ENCODE measurements at places on chromosomes 6 and 20. TPM values are rescaled to one million over a fixed set of nuclear protein-coding genes. Genes with fewer than 3 reads are reported as not detected.

DNA sequence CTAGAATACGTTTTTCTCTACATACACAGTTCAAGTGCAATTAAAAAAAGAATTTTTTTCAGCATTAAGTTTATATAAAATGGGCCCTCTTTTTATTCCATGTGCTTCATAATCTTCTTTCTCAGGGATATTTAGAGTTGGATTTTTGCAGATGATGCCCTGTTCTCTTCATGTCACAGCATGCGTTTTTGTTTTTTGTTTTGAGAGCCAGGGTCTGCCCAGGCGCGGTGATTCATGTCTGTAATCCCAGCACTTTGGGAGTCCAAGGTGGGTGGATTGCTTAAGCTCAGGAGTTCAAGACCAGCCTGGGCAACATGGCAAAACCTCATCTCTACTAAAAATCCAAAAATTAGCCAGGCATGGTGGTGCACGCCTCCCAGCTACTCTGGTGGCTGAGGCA, 82.9 kb upstream of the PRND start:
- no peak for DNase-seq

DNA sequence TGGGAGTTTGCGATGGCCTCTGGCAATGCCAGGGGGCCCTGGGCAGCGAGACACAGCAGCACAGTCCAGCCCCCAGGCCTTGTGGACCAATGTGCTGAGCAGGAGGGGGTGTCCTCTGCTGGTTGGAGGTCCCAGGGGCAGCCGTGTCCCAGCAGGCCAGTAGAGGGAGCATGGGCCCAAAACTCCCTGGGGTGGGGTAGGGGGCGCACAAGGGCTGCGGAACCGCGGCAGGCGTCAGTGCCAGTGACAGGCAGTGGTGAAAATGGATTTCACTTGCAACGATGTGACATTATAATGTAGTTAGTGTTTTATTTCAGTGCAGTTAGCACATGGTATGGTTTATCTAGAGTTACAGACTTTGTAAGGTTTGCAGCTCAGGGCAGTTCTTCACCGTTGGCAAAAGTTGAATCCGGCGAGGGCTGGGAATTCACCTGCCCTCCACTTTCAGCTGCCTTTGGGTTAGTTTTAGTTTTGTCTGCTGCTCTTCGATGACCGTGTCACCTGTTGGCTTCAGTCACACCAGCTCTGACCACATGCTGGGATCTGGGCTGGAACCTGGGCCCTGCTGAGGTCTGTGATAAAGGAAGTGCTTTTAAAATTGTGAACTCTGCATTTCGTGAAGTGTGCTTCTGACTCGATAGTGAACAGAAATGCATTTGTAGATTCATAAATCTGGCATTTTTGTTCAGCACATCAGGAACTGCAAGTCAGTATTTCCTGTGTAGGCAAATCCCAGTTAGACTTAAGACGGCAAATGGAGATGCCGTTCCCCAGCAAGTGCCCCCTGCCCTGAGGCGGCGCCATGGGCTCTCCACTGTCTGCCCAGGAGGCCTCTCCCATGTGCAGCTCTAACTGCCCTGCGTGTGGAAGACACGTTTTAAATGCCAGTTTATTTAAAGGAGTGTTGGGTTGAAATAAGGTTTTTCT, 46.8 kb downstream of the PYGB start:
- peak; percentile 84 for DNase-seq

DNA sequence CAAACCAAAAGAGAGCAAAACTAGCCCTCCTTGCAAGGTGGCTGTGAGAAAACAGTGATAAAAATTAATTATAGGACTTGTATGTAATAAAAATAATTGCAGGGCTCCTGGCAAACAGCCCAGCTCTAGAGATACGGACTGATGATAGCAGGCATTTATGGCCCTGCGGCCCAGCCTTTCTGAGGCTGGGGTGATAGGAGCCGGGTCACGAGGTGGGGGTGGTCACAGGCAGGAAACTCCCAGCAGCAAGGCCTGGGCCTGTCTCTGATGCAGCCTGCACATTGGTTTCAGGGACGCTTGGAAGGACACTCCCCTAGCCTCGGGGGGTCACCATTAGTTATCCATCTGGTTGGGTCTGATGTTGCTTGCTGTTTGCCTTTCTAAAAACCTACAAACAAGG, 18.7 kb upstream of the TTPAL start:
- no peak for DNase-seq

- no peak for DNase-seq
Observed at GRCh38 chr20:62557462-62557861, 81.7 kb upstream of the GATA5 start.

DNA sequence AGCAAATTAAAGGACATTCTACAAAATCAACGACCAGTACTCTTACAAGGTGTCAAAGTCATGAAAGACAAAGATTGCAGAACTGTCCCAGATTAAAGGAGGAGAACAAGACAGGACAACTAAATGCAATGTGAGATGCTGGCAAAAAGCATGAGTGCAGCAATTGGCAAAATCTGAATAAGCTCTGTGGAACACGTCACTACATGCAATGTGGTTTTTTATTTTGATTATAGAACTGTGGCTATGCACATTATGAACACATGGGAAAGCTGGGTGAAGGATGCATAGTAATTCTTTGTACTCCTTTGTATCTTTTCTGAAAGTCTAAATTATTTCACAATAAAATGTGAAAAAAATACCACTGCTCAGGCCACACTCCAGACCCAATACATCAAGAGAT, 509.4 kb downstream of the KIF16B start:
- no peak for DNase-seq

DNA sequence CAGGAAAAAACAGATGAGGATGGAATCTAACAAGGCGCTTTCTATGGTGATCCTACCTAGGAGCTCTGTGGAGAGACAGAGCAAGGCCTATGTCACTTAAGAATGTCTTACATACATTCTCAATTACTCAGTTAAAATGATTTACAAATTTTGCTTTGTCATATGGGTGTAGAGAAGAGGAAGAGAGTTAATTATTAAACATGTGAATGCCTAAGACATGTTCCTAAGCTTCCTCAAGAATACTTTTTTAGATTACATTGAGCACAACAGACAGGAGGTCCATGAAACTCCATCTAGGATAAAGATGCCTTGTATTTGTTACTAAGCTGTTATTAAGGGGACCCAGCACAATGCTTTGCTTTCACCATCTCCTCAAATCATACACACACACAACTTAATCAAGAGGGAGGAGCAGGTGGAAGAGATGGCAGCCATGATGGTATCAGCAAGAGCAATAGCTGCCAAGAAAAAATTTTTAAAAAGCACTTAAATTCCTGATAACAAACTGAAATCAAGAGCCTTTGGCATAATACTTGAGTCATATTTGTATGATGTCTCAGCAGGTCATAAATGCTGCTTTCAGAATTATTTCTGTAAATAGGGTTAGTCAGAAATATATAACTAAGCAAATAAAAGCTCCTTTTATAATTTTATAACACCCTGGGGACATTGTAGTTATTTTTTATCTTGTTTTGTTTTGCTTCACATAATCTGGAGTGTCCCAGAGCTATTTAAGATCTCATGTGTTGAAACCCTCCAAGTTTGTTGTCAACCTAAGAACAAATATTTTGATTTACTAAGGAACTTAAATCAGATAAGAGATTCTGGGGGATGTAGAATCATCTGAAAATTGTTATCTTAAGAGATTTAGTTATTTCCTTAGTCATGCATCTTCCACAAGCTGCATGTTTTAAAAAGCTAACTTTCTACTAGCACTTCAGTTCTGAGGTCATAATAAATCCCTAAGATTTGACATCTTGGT, 70.0 kb upstream of the CD2AP start:
- DNase-seq: no peak

GRCh38 chr6:87124074-87124473, 29.2 kb upstream of the CGA start:
- DNase-seq: no peak

DNA sequence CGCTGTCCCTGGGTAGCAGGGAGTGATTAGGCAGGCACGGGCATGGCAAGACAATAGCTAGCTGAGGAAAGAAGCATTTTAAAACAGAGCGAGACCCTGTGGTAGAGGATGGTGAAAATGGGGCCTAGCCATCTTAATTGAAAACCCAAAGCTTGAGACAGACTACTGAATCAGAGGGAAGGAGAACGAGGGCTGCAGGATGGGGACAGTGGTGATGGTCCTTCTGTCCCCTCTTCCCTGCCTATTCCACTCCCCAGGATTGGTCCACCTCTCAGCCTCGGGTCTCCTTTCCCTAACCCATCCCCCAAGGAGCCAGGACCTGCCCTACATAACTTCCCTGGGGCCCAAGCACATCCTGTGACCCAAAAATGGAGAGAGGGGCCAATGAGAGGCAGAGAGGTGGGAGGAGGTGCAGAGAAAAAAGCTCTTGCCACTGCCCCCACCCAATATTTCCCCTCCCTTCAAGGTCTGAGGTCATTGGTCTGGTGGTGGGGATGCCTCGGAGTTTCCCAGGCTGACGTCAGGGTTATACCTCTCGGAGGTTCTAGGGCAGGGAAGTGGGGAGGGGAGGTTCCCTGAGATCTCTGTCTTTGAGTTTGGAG, 884 bp upstream of the CUTA start:
- no peak for DNase-seq

- no peak for DNase-seq
Observed at GRCh38 chr6:155882527-155883333, 427.1 kb upstream of the NOX3 start.

DNA sequence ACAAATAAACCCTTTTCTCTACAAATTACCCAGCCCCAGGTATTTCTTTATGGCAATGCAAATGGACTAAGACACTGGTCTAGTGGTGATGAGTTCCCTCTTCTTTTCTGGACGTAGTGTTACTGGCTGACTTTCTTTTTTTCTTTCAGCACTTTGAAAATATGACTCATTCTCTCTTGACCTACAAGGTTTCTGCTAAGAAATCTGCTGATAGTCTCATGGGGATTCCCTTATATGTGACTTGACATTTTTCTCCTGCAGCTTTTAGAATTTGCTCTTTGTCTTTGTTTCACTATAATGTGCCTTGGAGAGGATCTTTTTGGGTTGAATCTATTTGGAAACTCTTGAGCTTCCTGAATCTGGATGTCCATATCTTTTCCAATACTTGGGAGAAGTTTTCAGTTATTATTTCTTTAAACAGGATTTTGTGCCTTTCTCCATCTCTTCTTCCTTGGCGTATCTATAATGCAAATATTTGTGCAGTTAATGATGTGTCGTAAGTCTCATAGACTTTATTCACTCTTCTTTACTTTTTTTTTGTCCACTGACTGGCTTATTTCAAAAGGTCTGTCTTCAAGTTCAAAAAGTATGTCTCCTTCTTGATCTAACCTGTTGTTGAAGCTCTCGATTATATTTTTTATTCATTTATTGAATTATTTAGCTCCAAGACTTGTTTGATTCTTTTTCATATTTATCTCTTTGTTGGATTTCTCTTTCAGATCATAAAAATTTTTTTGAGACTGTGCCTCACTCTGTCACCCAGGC, 42.2 kb upstream of the TPD52L1 start:
- DNase-seq: no peak

DNA sequence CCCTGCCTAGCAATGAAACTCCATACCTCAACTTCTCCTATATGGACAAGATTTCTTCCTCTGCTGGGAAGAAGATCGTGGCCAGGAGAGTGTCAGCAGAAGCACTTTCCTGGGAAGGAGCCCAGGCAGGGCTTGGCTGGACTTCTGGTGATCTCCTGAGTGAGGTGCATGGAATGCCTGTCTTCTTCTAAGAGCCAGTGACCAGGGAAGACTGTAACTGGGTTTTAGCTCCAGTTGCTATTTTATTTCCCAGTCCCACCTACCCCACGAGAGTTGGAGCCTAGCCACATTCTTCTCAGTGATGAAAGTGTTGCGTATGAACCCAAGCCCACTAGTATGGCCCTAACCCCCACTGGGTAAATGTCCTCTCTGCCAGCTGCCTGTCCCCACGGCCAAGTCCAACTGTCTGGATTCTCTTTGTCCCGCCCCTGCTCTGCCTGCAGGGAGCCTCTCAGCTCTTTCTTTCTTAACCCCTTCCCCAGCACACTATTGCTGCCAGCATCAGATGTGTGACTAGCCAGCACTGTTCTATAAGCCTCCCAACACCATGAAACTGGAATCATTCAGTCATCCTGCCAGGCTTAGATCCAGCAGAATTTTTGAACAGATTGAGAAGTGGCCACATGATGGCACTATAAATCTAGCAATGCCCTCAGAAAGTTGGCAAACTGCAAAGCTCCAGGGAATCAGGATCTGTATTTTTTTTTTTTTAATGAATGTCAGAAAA, 69.8 kb upstream of the FAM184A start:
- peak; percentile 57 for DNase-seq

DNA sequence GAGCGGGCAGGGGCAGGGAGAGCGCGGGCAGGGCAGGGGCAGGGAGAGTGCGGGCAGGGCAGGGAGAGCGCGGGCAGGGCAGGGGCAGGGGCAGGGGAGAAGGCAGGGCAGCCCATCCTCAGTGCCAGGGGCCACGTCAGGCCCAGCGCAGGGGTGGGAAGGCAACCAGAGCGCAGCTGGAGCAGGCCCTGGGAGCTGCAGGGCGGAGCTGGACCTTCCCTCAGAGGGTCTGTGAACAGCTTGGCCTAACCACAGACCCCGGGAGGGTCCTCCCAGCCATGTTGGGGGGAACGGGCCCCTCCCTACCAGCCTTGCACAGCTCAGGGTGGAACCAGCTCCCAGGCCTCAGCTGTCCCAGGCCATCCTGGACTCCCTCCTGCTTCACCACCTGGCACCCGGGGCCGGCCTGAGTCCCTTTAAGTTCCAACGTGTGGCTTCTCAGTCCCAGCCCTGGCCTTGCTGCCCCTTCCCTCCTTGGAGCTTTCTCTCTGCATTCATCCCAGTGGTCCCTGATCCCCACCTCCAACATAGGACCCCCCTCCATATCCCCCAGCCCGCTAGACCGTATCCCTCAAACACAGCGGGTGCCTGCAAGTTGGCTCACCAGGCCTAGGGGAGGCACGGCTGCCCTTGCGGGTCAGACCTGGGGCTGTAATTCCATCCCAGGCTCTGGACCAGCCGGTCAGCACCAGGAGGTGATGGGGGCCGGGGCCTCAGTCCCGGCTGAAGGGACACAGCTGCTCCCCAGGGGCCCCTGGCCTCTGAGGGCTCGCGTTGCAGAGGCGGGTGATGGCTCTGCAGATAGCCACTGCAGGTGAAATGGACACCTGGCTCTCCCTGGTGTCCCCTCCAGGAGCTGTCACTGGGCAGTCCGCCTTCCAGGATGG, 5.6 kb upstream of the ZBTB46 start:
- DNase-seq: no peak

GRCh38 chr6:13504611-13505344, 17.4 kb upstream of the GFOD1 start:
- no peak for DNase-seq

DNA sequence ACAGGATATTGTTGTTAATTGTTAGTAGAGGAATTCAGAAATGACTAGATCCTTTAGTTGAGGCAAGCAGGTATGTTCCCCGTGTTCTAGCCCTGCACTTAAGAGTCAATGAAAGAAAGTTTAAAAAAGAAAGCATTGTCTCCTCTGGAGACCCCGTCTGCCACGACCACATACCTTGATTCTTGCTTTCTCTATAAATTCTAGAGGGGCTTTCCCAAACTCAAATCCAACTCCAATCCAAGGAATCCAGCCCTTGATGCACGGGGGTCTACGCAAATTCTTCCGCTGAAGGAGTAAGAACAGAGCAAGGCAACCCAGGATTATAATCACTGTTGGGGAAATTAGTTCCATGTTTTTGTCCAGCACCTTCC, 401 bp downstream of the CYP39A1 start:
- DNase-seq: no peak

GRCh38 chr6:129233458-129234134, 350.7 kb downstream of the LAMA2 start:
- no peak for DNase-seq

- DNase-seq: no peak
Observed at GRCh38 chr20:21053002-21053762, 53.0 kb downstream of the LINC00237 start.

The EYA2 gene
- 2.7 TPM for polyA plus RNA-seq

The TLDC2 gene
- polyA plus RNA-seq: 0.09 TPM

The BNIP5 gene
- 0.02 TPM for polyA plus RNA-seq

The OTOR gene
- not detected for polyA plus RNA-seq

The IER3 gene
- 63.6 TPM for polyA plus RNA-seq
